ENCODE measurements at places on chromosomes 6 and 20. TPM values are rescaled to one million over a fixed set of nuclear protein-coding genes. Genes with fewer than 3 reads are reported as not detected.

The IL20RA gene
- total RNA-seq, result not detected

The SEMG1 gene
- not detected for total RNA-seq

The GABRR1 gene
- not detected for total RNA-seq

The CGA gene
- not detected for total RNA-seq

The ARMH2 gene
- not detected for total RNA-seq

The SLC52A3 gene
- 0.51 TPM for total RNA-seq

The LTB gene
- total RNA-seq, result 0.33 TPM

The KIAA1586 gene
- total RNA-seq, result 4.0 TPM

The CENPW gene
- total RNA-seq, result 40.8 TPM

All from A549 treated with ZK216348 at 1 μM for 4 hours (cell line).